COR-L47 (cell line): ENCODE measurements at places on chromosomes 3 and 15.
A peak's percentile ranks its signal among the peaks of the same experiment; 100 is the strongest.

- no peak for DNase-seq
Observed at GRCh38 chr3:39843440-39843839, 34.0 kb downstream of the MYRIP start.

GRCh38 chr3:161336661-161337060 lies 34.7 kb downstream of the SPTSSB start:
- DNase-seq: no peak

GRCh38 chr3:53161820-53162671 lies 1.0 kb downstream of the PRKCD start:
- DNase-seq: no peak

GRCh38 chr3:71681224-71681668 lies 44.0 kb downstream of the EIF4E3 start:
- DNase-seq: no peak

DNA sequence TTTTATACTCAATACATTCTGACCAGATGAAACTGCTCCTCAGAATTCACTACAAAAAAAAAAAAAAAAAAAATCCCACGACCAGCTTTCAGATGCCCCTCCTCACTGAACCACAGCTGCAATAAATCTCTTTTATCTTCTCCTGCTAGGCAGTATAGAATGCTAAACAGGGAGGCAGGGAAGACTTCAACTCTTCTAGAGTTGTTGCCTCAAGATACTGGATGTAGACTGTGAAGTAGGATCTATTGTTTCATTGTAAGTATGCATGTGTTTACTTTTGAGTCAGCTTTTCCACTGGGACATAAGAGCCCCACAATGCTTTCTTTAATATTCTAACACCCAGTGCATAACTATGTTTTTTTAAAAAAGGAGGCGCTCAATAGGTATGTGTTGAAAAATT lies 401.4 kb downstream of the TBL1XR1 start:
- DNase-seq: no peak

GRCh38 chr15:42274702-42274989 lies 1.4 kb upstream of the TMEM87A start:
- DNase-seq: no peak

- DNase-seq: no peak
Observed at GRCh38 chr3:42713747-42714146, 11.1 kb upstream of the HHATL start.

DNA sequence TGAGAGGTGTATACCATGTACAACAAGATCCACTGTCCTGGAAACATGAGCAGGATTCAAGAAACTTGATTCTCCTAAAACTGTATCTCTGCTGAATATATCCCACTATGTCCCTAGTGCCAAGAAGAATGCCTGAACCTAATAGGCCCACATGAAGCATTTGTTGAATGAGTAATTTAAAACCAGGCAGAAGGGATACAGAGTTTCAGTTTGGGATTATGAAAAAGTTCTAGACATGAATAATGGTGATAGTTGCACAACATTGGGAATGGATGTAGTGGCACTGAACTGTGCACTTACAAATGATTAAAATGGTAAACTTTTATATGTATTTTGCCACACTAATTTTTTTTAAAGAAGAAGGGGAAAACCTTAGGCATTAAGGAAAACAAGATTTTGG lies 261.1 kb downstream of the IL5RA start:
- no peak for DNase-seq

DNA sequence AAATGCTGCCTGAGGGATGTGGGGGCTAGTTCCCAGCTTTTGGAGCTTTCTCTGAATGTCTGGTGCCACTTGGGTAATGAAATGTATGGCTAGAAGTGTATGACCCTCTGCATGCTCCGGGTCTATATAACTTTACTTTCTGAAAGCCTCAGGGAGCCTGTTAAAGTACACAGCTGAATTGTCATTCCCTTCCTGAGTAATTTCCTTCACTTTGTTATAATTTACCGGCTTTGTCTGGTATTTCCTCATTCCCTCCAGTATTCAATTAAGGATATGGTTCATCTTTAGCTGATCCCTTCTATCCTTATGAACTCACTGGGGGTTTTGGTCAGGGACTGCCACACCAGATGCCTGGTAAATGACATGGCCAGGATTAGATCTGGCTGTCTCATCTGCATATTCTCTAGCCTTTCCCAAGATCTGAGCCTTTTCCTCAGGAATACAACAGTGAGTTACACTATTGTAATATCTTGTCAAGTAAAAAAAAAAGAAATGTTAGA lies 620.3 kb downstream of the ZPLD1 start:
- DNase-seq: no peak

- no peak for DNase-seq
Observed at GRCh38 chr3:124774841-124775402, 44.7 kb downstream of the UMPS start.

GRCh38 chr15:76368122-76368621 lies 31.6 kb downstream of the ISL2 start:
- no peak for DNase-seq

GRCh38 chr15:25933456-25934158 lies 70.5 kb upstream of the ATP10A start:
- peak; percentile 46 for DNase-seq

- peak; percentile 65 for DNase-seq
Observed at GRCh38 chr3:172194702-172195406, 155.5 kb downstream of the FNDC3B start.

DNA sequence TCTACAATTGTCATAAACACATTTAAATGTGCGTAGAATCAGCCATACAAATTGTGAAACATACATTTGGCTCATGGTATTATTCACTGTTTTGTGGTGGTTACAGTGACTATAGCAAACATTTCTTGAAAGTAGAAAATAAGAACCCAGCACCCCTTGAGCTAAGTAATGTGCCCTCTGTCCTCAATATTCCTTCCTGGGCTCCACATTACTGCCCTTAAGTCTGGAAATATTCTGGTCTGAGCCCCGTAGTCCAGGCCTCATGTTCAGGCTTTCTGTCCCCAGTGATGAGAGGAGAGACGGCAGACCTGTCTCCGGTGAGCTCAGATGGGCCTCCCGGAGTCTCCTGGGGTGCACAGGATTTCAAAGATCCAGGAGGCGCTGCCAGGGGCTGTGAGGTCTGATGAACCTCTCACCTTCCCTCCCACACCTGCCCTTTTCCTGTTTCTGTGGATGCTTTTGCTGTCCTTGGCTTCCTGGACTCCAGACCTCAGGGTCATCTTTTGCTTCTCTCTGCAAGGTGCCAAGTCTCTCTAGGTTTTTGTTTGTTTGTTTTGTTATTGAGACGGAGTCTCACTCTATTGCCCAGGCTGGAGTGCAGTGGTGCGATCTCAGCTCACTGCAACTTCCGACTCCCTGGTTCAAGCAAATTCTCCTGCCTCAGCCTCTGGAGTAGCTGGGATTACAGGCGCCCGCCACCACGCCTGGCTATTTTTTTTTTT lies 8.8 kb upstream of the MUC20 start:
- no peak for DNase-seq

- DNase-seq: peak; percentile 31
Observed at GRCh38 chr15:68730471-68730919, 90.2 kb downstream of the ANP32A start.

GRCh38 chr3:12817343-12817710 lies 20.8 kb downstream of the CAND2 start:
- DNase-seq: no peak

- DNase-seq: no peak
Observed at GRCh38 chr3:69181592-69182211, 59.3 kb upstream of the LMOD3 start.

DNA sequence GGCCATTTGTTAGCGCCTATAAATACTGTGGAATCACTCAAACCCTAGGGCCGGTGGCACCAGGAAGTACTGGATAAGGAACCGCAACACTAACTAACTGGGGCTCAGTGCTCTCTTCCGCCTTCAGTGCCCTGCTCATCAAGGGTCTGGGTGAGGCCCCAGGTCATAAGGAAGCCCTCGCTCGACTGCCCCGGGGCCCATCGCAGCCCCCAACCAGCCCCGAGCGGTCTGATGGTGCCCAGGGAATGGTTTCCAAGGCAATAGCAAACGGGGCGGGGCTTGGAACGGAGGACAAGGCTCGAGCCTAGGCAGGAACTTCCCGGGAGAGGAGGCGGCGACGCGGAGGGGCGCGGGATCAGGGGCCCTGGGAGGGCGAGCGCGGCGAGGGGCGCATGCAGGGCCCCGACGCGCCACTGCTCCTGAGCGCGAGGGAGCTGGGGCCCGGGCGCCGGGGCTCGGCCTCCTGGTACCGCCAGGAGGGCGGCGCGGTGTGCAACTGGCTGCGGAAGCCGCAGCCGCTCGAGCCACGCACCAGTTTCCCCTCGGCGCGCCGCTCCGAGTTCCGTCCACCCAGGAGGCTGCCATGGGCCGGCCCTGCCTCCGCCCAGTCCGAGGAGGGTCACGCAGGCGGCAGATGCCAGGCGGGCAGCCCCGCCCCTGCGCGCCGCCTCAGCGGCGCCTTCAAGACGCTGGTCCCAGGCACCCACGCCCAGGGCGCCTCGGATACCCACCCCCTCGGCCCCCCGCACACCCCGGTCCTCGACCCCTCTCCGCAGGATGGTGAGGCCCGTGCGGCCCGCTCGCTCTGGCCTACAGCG lies at the start of gene TTLL3:
TSS of gene TTLL3 (plus strand) at position 648 of the 818 bp plus-strand sequence. CDS start 400 bp downstream, outside the sequence.
- peak; percentile 18 for DNase-seq

- DNase-seq: no peak
Observed at GRCh38 chr3:102460579-102460978, 25.8 kb downstream of the ZPLD1 start.

- DNase-seq: no peak
Observed at GRCh38 chr15:97981758-97982157, 21.3 kb downstream of the ARRDC4 start.
